Esophagus muscularis mucosa (tissue), 4 donors: ENCODE measurements at places on chromosomes 5 and 9.

DNA sequence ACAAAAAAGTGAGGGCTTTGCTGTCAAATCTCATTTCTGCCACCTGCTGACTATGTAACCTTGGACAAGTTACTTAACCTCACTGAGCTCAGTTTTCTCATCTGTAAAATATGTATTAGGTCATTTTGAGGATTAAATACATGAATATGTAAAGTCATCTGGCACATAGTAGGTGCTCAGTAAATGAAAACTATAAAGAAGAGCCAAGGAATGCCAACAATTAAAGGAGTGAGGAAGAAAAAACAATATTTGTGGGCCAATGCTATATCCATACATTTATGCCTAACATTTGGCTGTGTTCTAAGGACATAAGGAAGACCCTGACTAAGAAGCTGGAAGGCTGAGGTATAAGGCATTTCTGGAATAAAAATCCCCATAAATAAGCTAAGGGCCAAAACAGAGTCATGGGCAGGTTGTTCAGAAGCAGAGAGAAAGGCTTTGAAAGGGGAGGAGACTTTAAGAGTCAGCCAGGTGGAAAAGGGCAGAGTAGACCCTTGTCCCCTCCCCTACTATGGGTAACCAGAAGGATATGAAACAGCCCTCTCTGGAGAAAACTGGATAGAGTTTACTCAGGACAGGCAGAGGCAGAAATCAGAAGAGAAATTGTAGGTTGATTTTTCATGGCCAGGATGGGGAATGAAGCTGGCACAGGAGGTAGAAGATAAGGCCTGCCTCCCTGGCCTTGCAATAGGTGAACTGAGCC, 47.6 kb upstream of the SIL1 start:
- DNase-seq = no peak

DNA sequence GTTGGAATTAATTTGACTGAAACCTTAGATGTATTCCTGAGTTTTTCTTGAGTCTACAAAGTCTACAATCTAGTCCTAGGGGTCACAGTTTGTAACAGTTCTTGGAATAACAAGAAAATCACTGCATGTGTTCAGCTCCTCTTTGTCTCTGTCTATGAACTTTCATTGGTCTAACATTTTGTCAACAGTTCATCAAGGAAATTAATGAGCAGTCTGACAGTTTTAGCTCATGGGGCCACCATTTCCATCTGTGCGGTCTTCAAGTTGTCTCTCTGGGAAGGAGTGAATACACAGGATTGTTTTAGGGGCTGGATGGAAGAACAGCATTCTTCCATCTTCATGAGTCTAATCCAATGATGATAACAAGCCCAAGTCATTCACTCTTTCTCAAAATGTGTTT, 276.4 kb downstream of the TMEM167A start:
- no peak for DNase-seq

DNA sequence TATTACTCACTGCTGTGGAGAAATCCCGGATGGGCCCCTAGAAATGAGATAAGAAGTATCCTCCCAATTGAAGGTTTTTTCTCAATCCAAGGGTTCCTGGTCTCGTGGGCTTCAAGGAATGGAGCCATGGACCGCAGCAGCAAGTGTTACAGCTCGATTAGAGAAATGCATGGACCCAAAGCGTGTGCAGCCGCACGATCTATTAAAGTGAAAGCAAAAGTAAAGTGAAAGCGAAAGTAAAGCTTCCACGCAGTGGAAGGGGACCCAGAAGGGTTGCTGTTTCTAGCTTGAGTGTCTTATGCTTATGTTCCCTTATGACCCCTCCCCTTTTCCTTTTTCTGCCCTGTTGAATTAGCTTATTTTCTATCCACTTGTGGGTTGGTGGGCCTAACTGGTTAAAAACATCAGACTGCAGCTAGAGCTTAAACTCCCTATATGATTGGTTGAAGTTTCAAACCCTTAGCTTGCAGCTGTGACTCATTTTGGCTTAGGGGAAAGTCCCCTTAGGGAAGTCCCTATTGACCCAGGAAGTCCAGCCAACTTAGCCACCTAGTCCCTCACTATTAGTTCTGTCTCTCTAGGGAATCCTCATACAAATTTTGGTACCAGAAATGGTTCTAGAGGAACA, 1111.8 kb downstream of the TAF11L14 start:
- peak; percentile 88 for DNase-seq

- DNase-seq = no peak
These were observed 24.3 kb downstream of the CPLX2 start for GRCh38 chr5:175895686-175896102.

- no peak for DNase-seq
These were observed 40.4 kb upstream of the PTCH1 start for GRCh38 chr9:95557142-95557541.

DNA sequence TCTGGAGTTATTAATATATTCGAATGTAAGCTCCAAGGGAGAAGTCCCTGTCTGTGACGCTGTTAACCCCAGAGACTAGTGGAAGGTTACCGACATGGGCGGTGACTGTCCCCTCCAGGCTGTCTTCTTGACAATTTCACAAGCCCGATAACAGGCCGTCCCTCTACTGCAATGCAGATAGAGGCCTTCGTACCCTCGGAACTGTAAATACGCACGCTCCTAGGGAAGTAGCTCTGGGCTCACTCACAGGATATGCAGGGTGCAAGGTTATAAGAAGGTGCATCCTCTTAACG, 680 bp upstream of the RFK start:
- no peak for DNase-seq
